Nephron progenitor cell (in vitro differentiated cells): ENCODE measurements at places on chromosomes 3 and 15.

DNA sequence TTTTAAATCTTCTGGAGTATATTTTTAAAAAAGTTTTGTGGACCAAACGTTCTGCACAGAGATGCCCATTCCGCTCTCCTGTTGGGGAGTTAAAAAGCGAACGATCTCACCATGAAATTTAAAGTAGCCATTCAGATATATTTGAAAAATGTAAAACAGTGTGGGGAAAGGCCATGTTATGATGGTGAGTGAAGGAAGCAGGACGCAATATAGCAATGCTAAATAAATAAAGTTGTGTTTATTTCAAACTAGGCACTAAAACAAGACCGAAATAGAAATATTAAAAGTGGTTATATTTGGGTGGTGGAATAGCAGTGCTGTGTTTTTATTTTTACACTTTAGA is 327 bp upstream of the CCDC13 start:
- H3K36me3 ChIP-seq: peaks cover 24% of the 10 kb centered on the region
- H3K4me3 ChIP-seq: peak overlapping the region; percentile 92
- peaks cover 21% of the 10 kb centered on the region for H3K27me3 ChIP-seq
- no peak for DNase-seq
- H3K4me1 ChIP-seq: peaks cover 14% of the 10 kb centered on the region

DNA sequence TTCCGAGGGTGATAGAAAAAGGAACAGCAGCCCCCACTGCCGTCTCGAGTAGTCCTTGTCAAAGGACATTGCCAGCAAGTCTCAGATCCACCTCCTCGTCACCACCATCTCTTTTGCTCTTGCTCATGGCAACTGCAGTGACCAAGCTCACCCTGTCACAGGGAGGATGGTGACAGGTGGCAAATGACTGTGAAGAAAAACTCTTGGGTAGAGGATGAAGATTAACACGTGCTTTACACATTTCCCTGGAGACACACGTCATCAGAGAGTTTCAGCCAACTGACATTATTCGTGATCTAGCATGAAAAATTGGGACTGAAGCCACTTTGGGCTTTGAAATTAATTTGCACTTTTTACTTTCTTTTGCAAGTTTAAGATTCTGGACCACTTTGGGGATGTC is 174.3 kb downstream of the EBLN2 start:
- H3K4me3 ChIP-seq: no peak overlapping the region
- no peak overlapping the region for H3K27ac ChIP-seq
- peaks cover 36% of the 10 kb centered on the region for H3K4me1 ChIP-seq
- no peaks in the 10 kb centered on the region for H3K36me3 ChIP-seq
- peaks cover 5% of the 10 kb centered on the region for H3K27me3 ChIP-seq
- DNase-seq: no peak

DNA sequence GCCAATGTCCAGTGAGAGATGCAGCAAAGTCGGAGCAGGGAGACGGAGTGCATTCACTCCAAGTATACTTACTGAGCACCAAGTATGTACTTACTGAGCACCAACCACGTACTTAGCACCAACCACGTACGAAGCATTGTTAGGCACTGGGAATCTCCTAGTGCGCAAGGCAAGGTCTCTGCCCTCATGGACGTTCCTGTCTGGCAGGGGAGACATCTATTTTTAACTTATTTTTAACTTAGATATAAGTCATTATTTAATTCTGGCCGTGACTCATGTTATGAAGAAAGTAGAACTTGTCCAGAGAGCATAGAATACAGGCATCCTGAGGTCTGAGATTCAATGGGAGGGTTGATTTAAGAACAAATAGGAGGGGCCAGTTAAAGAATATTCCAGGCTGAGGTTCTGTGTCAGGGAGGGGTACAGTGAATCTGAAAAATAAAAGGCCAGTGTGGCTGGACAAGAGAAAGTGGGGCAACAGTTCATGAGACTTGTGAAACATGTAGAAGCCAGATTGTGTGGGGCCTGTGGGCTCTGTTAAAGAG is 9.3 kb upstream of the LRRC31 start:
- no peak for DNase-seq
- no peak overlapping the region for H3K4me3 ChIP-seq
- H3K36me3 ChIP-seq: no peaks in the 10 kb centered on the region
- peaks cover 5% of the 10 kb centered on the region for H3K27me3 ChIP-seq
- H3K4me1 ChIP-seq: peaks cover 6% of the 10 kb centered on the region

DNA sequence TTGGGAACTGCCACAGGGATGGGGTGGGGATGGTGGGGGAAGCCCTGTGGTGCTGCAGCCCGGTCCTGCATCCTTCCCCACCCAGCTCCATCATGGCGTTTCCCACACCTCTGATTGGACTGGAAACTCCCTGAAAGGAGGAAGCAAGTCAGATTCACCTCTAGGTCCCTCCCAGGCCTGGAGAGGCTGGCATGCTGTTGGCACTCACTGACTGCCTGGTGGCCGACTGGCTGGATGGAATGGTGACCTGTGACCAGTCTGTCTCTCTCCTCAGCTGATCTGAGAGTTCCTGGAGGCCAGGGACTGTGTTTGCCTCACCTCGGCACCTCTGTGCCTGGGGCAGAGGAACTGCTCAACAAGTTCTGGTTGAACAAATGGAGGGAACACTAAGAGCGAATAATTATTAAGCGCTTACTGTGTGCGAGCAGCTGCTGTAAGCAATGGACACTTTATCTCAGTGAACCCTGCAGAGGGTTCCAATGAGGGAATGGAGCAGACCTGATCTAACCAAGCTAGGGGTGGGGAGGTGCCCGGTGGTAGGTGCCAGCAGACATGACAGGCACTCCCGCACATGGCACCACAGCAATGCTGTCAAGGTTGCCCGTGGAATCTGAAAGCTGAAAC is 3.5 kb upstream of the HHATL start:
- peaks cover 20% of the 10 kb centered on the region for H3K27me3 ChIP-seq
- DNase-seq: no peak
- no peaks in the 10 kb centered on the region for H3K36me3 ChIP-seq

DNA sequence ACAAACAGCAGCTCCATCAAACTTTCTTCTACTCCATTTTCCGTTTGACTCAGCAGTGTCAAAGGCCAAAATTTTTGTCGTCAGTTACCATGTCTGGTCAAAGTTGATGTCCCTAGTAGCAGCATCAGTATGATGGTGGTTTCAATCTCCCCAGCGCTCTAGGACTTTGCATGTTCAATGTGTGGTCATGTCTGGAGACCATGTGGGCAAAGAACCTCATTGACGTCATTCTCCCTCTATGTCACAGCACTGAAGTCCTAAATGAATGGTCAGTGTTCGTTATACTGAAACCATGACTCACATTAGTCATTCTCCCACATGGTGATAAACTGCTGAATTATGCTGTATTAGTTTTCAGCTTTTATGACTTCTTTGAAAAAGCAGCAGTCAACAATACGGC is 23.2 kb downstream of the SHC4 start:
- peaks cover 21% of the 10 kb centered on the region for H3K27me3 ChIP-seq
- H3K27ac ChIP-seq: no peak overlapping the region
- no peaks in the 10 kb centered on the region for H3K36me3 ChIP-seq

GRCh38 chr3:100915706-100916495 is 77.3 kb downstream of the ABI3BP start:
- H3K27me3 ChIP-seq: peaks cover 4% of the 10 kb centered on the region
- H3K4me3 ChIP-seq: no peak overlapping the region
- DNase-seq: no peak
- no peaks in the 10 kb centered on the region for H3K4me1 ChIP-seq
- no peak overlapping the region for H3K27ac ChIP-seq

- DNase-seq: no peak
- H3K27me3 ChIP-seq: no peaks in the 10 kb centered on the region
- H3K36me3 ChIP-seq: peaks cover 17% of the 10 kb centered on the region
- H3K27ac ChIP-seq: no peak overlapping the region
- H3K4me1 ChIP-seq: peaks cover 39% of the 10 kb centered on the region
Observed at GRCh38 chr3:105497386-105497785, 130.7 kb downstream of the ALCAM start.

DNA sequence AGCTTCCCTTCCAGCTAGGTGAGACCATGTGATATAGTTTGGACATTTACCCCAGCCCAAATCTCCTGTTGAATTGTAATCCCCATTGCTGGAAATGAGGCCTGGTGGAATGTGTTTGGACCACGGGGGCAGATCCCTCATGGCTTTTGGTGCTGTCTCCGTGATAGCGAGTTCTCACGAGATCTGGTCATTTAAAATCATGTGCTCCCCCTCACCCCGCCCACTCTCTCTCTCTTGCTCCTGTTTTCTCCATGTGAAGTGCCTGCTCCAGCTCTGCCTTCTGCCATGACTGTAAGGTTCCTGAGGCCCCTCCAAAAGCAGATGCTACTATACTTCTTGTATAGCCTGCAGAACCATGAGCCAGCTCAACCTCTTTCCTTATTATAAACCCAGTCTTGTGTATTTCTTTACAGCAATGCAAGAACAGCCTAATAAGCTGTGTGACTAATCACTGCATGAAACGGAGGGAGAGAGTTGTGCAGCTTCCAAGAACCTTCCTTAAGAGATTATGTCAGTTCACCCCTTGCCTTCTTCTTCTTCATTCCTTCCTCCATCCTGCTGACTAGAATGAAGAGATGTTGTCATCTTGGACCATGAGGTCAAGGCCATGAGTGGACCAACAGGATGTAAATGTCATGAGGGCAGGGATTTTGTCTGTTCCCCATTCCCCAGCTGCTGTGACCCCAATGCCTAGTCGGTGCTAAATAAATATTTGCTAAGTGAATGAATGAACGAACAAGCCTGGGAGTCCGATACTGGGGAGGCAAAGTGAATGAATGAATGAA is 91.0 kb downstream of the CPN2 start:
- DNase-seq: no peak
- no peak overlapping the region for H3K27ac ChIP-seq
- no peak overlapping the region for H3K4me3 ChIP-seq
- H3K4me1 ChIP-seq: peaks cover 57% of the 10 kb centered on the region
- no peaks in the 10 kb centered on the region for H3K36me3 ChIP-seq

DNA sequence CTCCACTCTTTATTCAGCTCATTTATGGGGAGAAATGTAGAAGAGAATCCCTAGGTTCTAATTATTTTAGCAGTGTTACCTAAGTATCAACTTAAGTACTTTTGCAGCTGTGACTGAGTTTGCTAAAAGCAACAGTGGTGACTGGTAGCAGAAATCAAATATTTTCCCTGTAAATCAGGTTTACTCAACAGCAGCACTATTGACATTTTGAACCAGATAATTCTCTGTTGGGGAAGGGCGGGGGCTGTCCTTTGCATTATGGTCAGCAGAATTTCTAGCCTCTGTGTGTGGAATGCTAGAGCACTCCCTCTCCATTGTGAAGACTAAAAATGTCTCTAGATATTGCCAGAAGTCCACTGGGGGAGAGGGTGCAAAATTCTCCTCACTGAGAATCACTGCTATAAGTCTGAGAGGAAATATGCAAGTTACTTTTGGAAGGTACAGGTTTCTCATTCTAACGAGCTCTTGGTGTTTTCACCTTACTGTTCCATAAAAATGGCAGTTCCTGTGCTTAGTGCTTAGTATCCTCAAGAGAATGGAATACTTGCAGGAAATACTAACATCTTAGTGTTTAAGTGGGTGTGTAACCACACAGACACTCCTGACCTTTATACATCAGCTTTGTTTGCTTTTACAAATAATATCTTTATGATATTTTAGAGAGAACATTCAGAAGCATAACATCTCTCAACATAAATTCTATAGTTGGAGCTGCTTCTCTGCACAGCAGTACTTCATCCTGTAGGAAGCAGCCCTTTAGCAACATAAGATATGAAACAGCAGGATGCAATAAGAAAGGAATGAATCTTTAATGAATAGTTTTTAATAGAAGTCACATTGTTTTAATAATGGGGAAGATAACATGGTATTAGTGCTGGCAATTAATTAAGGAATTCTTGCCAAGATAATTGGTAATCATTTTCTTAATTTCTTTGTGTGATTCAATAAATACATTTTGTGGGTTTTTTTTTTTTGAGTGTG is 246.5 kb upstream of the GOLIM4 start:
- no peak for DNase-seq
- H3K27me3 ChIP-seq: no peaks in the 10 kb centered on the region
- no peaks in the 10 kb centered on the region for H3K36me3 ChIP-seq
- peaks cover 38% of the 10 kb centered on the region for H3K4me1 ChIP-seq
- peak overlapping the region; percentile 86 for H3K27ac ChIP-seq

DNA sequence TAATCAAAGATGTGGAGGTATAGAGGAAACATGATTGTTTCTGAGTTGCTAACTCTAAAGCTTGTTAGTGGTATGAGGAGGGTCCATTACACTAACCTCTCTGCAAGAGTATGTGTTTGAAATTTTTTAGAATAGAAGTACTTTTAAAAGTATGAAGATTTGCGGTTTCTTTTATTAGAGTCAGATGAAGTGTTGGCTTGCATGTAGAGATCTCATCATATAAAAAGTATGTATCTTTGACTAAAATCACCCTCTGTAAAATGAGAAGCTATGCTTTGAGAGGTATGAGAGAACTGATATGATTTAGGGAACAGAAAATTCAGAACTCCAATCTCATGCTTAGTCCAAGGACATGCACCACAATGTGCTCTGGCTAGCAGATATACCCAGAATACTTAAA is 140.4 kb upstream of the MBNL1 start:
- no peaks in the 10 kb centered on the region for H3K27me3 ChIP-seq
- no peaks in the 10 kb centered on the region for H3K36me3 ChIP-seq

- no peaks in the 10 kb centered on the region for H3K27me3 ChIP-seq
- H3K36me3 ChIP-seq: peaks cover 7% of the 10 kb centered on the region
- no peak overlapping the region for H3K4me3 ChIP-seq
Observed at GRCh38 chr15:78570710-78571109, 5.4 kb downstream of the CHRNA5 start.

GRCh38 chr3:86708893-86709292 is 282.1 kb downstream of the VGLL3 start:
- no peaks in the 10 kb centered on the region for H3K4me1 ChIP-seq
- no peaks in the 10 kb centered on the region for H3K36me3 ChIP-seq
- DNase-seq: no peak
- H3K4me3 ChIP-seq: no peak overlapping the region
- no peaks in the 10 kb centered on the region for H3K27me3 ChIP-seq

- no peak for DNase-seq
- H3K27ac ChIP-seq: no peak overlapping the region
- H3K4me1 ChIP-seq: no peaks in the 10 kb centered on the region
- H3K4me3 ChIP-seq: no peak overlapping the region
- H3K27me3 ChIP-seq: no peaks in the 10 kb centered on the region
Observed at GRCh38 chr3:168693870-168694269, 598.1 kb upstream of the GOLIM4 start.

DNA sequence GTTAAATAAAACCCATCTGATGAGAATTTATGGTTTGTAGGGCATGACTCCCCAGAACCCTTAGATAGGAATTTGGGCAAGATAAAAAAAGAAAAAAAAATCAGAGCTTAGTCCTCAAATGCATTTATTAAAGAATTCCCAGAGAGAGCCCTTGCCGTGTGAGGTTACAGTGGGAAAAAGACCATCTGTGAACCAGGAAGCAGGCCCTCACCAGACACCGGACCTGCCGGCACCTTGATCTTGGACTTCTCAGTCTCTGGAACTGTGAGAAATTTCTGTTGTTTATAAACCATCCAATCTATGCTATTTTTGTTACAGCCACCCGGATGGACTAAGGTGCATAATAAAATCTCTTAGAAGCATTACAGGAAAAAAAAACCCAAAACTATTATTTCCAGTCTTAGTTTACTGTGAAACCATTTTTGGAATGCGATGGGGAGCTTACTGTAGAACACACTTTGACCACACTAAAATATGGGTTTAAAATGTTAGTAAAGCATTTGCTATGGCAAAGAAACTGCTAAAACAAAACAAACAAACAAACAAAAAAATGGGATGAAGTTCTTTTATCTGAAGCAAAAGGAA is 72.2 kb downstream of the LEKR1 start:
- no peak for DNase-seq
- H3K27me3 ChIP-seq: no peaks in the 10 kb centered on the region
- H3K4me1 ChIP-seq: no peaks in the 10 kb centered on the region
- H3K27ac ChIP-seq: no peak overlapping the region
- H3K4me3 ChIP-seq: no peak overlapping the region
